ENCODE measurements at places on chromosomes 5 and 9.

DNA sequence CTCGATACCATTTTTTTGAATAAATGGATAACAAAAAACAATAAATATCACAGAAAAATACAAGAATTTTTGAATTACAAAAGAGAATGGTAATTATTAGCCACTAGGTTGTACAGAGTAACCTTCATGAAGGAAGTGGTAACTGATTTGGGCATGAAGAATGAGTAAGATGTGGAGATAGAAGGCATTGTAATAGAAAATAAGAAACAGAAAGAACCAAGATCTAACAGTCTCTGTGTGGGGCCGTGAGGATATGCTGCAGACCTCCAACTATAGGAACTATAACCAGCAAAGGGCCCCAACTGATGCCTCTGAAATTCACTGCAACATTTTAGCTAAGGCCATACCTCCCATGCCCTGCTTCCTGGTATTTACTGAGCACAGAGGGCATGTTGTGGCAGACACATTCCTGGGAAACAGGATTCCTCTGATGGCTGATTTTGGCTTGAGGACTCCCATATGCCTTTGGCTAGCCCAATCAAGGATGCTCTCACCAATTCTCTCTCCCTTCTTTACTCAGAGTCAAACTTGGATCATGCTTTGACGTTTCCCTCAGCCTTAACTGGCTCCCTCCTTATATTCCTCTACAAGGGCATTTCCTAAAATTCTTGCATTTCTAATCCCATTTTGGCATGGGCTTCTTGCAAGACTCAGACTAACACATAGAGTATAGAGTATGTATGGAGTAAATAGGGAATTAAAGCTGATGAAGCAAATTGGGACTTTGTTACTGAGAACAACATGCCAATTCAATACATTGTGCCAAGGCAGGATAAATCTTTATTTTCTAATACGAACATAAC, 208.9 kb downstream of the PDE4D start:
- no peak for DNase-seq

DNA sequence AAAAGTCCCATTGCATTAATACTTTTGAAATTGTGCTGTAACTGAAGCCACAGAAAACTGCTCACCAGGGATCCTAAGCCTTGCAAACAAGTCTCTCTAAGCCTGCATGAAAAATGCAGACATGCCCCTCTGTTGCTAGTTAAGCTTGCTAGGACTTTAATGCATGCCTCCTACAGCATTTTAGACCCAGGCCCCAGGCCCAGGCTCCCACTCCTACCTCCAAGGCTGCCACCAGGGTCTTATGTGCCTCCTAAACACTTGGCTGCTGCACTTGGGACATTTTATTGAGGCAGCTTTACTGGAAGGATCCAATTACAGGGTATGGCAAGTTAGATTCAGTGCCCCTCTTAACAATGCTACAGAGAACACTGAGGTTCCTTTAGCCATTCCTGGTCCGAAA, 467.3 kb upstream of the CLINT1 start:
- DNase-seq: no peak

- no peak for DNase-seq
Observed at GRCh38 chr5:40381676-40382363, 297.9 kb upstream of the PTGER4 start.

GRCh38 chr5:14244721-14245120, 101.6 kb downstream of the TRIO start:
- no peak for DNase-seq

DNA sequence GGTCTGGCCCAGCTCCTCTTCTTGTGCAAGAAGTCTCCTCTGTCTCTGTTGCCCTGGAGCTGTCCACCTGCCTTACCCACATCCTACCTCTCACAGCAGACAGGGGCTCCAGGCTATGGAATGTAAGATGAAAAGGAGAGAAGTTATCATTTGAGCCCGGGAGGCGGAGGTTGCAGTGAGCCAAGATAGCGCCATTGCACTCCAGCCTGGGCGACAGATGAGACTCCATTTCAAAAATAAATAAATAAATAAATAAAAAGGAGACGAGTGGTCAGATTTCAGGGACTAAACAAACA, 37.5 kb upstream of the DENND4C start:
- no peak for DNase-seq

DNA sequence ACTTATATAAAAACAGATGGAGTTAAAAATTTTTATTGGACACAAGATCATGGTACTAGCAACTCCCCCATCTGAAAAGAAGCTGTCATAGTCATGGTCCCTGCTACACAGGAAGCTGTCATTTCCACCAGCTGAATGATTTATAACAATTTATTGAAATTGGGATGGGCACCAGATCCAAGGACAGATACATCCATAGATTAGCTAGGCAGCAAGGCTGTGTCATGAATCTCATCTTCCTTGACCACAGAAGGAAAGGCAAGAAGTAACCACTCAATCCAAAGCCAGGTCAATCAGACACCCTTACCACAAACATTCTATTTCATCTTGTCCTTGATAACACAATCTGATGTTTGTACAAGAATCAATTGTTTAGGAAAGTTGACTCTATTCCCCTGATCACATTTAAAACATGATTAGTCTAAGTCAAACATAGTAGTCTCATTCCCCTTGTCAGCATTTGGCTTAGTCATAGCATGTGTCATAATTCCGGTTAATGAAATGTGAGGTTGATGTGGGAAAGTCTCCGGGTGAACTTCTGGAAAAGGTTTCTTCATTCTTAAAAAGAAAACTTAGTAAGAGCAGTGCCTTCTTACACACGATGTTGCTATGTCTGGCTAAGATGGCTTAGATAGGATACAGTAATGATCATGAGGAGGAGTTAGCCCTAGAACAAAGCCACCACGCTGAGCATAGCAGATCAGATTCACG, 462.6 kb upstream of the PAPPA start:
- DNase-seq: no peak

DNA sequence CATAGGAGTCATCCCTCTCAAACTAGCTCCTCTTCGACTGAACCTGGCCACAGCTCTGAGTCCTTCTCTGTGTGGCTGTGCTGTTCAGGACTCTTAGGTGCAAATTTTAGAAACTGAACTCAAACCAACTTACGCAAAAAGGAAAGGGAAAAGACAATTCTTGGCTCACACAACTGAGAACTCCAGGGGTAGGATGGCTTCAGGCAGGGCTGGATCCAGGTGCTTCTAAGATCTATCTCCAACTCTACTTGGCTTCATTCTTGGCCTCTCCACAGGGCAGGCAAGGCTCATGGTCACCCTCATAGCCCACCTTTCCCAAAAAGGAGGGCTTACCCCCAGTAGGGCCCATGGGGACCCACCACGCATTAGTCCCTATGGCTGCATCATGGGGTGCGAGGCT, 8.1 kb downstream of the ASS1 start:
- DNase-seq: no peak

DNA sequence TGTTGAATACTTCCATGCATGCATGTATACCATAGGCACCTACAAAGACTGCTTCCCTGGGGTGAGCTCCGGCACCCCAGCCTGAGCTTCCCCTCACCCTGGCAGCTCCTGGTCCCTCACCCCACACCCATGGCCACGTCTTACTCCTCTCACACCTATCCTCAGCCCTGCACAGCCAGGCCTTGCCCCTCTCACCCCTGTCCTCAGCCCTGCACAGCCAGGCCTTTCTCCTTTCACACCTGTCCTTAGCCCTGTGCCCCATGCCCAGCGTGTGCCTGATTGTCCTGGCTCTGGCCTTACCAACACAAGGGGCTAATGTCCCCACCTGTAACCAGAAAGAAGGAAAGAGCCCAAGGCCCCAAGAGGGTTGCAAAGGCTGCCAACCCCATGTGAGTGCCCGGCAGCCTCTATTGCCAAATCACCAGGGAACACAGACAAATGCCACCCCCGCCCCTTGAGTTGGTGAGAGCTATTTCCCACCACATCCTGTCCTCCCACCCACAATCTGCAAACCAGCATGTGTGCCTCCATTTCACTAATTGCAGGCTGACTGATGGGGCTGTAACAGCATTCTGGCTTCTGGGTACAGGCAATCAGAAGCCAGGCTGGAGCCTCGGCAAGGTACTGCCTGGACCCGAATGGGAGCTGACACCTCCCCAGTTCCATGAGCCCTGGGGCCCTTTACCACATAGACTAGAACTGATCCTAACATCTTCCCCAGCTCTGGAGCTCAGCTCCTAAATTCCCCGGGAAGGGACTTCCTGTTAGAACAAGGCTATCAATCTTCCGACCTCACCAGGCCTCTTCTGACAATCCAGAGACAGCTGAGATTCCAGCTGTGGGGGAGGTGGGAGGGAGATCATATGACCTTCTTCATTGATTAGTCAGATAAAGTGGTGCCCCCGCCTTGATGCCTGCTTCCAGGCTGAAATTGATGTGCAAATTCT, 78.2 kb downstream of the FAM114A2 start:
- no peak for DNase-seq

DNA sequence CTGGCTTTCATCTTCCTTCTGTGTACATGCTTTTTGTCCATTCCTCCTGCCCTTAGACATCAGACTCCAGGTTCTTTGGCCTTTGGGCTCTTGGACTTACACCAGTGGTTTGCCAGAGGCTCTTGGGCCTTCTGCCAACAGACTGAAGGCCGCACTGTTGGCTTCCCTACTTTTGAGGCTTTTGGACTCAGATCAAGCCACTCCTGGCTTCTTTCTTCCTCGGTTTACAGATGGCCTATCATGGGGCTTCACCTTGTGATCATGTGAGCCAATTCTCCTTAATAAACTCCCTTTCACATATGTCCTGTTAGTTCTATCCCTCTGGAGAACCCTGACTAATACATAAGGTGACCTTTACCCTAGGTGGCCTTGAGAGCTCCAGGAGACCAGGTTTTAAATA, 189.1 kb upstream of the CCNG1 start:
- DNase-seq: no peak

- DNase-seq: no peak
Observed at GRCh38 chr5:33563530-33563929, 122.8 kb downstream of the TARS1 start.

- DNase-seq: peak; percentile 69
Observed at GRCh38 chr5:134586866-134587524, 45.6 kb downstream of the SAR1B start.

Measured in T-helper 2 cell (primary cell).